Naive thymus-derived CD8-positive, alpha-beta T cell (primary cell): ENCODE measurements at places on chromosomes 16 and 17. TPM values are rescaled to one million over a fixed set of nuclear protein-coding genes. Genes with fewer than 3 reads are reported as not detected.

Gene PLD6
- total RNA-seq, result 13.1 TPM

Gene GRAPL
- 67.3 TPM for total RNA-seq

Gene ABCC6
- not detected for total RNA-seq

Gene RBBP6
- 115 TPM for total RNA-seq

Gene ITGAL
- total RNA-seq, result 334 TPM

Gene ZNF232
- total RNA-seq, result 18.9 TPM

Gene MT1G
- total RNA-seq, result not detected

Gene NXPH3
- total RNA-seq, result not detected

Gene CES3
- 0.10 TPM for total RNA-seq

Gene KRTAP9-4
- total RNA-seq, result not detected

Gene SPG7
- total RNA-seq, result 164 TPM

Gene ZNF469
- 2.1 TPM for total RNA-seq

Gene SOX9
- total RNA-seq, result not detected

Gene TERF2IP
- total RNA-seq, result 89.8 TPM

Gene NACA2
- total RNA-seq, result not detected

Gene TPSD1
- not detected for total RNA-seq

Gene TBC1D3E
- not detected for total RNA-seq

Gene CFAP119
- total RNA-seq, result 4.1 TPM

Gene TNFRSF13B
- 1.3 TPM for total RNA-seq

Gene ZNF205
- total RNA-seq, result not detected

Gene SLC2A4
- not detected for total RNA-seq

Gene ABCC11
- not detected for total RNA-seq

Gene KRT39
- total RNA-seq, result not detected

Gene WDR45B
- total RNA-seq, result 68.6 TPM

Gene ARL2BP
- total RNA-seq, result 61.3 TPM

Gene NEUROD2
- total RNA-seq, result not detected

Gene ZNF276
- total RNA-seq, result 171 TPM

Gene TBC1D3C
- total RNA-seq, result 4.3 TPM

Gene TBC1D3H
- not detected for total RNA-seq

Gene NXN
- 0.70 TPM for total RNA-seq

Gene USP43
- total RNA-seq, result 0.10 TPM

Gene CORO1A
- total RNA-seq, result 897 TPM

Gene CHAD
- not detected for total RNA-seq

Gene MT1M
- total RNA-seq, result not detected

Gene P2RX5
- 23.7 TPM for total RNA-seq

Gene PTX4
- total RNA-seq, result not detected
